ENCODE measurements at places on chromosomes 6 and 20. TPM values are rescaled to one million over a fixed set of nuclear protein-coding genes. Genes with fewer than 3 reads are reported as not detected.

The MDFI gene
- 7.9 TPM for total RNA-seq

The AIF1 gene
- not detected for total RNA-seq

The IPCEF1 gene
- total RNA-seq, result 0.61 TPM

The EEF1E1 gene
- 20.6 TPM for total RNA-seq

The ERVFRD-1 gene
- not detected for total RNA-seq

The RAET1E gene
- not detected for total RNA-seq

The PET117 gene
- 13.7 TPM for total RNA-seq

The TINAG gene
- total RNA-seq, result not detected

The GABRR1 gene
- total RNA-seq, result not detected

The LPA gene
- total RNA-seq, result 1.9 TPM

The FOXS1 gene
- total RNA-seq, result not detected

The DNAH8 gene
- total RNA-seq, result not detected

The WFDC13 gene
- total RNA-seq, result not detected

The IL17F gene
- total RNA-seq, result not detected

The EPHA7 gene
- 3.6 TPM for total RNA-seq

The C2 gene
- not detected for total RNA-seq
